ENCODE measurements at places on chromosomes 6 and 20.
A peak's percentile ranks its signal among the peaks of the same experiment; 100 is the strongest.

DNA sequence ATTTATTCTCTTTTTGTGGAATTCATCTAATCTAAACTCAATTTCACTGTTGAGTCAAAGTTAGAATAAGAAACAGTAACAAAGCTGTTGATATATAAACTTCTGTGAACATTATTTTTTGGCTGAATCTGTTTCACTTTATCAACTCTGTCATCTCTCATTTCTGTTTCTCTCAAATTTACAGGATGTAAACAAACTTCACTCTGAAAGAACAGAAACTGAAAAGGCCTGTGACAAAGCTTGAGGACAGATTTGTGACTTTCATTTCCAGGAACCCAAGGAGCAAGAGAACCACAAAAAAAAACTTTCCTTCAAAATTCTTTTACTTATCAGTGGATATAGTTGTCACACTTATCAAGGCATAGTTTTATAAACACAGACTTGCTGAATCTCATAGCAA is 447.9 kb upstream of the OPRM1 start:
- DNase-seq = no peak

DNA sequence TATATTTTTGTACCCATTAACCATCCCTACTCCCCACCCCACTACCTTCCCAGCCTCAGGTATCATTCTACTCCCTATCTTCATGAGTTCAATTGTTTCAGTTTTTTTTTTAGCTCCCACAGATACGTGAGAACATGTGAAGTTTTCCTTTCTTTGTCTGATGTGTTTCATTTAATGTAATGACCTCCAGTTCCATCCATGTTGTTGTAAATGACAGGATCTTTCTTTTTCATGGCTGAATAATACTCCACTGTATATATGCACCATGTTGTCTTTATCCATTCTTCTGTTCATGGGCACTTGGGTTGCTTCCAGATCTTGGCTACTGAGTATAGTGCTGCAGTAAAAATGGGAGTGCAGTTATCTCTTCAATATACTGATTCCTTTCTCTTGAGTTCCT is 63.5 kb downstream of the MYO6 start:
- no peak for DNase-seq

DNA sequence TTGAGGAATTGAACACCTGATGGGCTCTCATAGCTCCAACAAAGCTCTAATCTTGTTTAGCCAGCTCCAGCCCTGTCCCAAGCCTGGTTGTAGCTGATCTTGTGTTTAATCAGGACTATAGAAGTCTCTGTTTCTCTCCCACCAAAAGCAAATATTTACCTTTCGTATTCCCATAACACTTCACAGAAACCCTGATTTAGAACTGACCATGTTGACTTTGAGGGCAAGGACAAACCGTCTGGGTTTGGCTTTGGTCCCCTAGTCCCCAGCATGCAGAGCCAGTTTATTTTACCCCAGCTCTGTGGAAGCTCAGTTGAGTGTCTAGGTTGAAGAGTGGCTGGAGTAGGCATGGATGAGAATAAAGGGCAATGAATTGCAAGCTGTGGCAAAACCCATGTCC is 18.0 kb upstream of the SIM1 start:
- DNase-seq = no peak

GRCh38 chr20:37257988-37258387 is 3.6 kb downstream of the GHRH start:
- DNase-seq = no peak

- peak; percentile 7 for DNase-seq
Measured at GRCh38 chr20:49712996-49713752, 504 bp downstream of the B4GALT5 start.

DNA sequence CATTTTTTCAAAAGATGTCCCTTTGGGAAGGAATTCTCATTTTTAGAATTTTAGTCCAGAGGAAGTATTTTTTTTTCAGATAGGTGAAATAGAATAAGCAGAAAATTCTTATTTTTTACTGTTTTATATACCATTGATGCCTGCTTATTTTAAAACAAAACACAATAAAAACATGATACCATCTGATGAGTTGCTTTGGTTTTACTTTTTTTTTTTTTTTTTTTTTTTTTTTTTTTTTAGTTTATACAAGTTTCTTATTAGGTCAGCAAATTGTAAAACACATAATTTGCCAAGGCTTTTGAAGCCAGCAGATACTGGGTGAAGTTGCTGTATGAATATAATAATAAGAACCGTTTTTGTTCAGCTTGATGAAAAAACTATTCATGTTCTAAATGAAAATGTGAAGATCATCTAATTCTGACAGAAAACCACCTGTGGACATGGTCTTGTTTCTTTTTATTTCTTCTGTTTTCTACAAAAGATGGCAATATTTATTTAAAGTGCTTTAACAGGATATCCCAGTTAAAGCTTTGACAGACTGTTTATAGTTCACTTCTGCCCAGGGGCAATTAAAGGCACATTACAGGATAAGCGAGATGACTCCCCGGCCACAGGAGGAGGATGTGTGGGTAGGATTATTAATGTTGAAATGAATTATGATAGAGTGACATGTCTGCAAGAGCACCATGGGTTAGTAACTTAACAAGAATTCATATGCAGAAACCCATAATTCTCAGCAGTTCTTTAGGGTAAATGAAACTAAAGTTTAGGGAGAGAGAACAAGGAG is 31.1 kb downstream of the MYB start:
- no peak for DNase-seq

GRCh38 chr6:24500683-24501082 is 5.9 kb downstream of the ALDH5A1 start:
- no peak for DNase-seq

DNA sequence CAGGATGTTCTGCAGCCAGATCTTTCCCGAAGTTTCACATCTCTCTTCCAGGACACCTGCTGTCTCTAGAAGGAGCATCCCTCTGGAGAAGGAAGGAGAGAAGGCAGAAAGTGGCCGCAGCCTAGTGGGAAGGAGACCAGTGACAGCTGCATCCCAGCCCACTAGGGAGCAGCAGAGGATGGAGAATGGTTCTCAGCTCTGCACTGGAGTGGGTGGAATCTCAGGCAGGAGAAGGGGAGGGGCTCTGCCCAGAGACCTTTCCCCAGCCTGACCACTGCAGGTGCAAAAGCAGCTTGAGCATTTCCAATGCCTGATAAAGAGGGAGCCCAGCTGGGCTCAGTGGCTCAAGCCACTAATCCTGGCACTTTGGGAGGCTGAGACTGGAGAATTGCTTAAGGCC is 32.3 kb downstream of the NCR2 start:
- no peak for DNase-seq

GRCh38 chr6:6486595-6486994 is 101.9 kb upstream of the LY86 start:
- DNase-seq = no peak

All from stimulated activated CD8-positive, alpha-beta memory T cell treated with anti-CD3 and anti-CD28 coated beads, Interleukin-2, amount 100 ng/mL, for 1 hour (primary cell).